ENCODE measurements at places on chromosomes 12 and 14.

DNA sequence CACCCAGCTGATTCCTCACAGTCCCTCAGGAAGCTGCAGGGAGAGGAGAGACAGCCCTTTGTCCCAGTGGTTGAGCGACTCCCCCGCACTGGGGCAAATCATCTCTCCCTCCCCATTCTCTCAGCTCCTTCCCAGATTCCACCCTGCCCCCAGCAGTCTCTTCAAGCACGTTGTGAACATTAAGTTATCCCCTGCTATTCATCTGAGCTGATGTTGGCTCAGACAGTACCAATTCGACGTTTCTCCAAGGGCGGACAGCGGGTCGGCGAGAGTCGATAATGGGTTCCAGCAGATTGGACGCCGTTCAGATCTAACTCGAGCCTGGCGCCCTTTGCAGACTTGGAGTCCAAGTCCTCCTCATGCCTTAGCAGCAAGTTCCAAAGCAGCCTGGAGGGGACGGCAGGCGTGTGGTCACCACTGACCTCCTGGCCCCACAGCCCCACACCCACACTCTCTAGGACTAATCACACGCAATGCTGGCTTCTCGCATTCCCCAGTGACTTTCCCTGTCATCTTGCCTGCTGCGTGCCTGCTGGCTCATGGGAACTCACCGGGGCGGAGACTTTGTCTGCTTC is 245.9 kb downstream of the CHST11 start:
- H3K36me3 ChIP-seq: no peaks in the 10 kb centered on the region
- H3K4me3 ChIP-seq: no peak overlapping the region
- H3K27ac ChIP-seq: no peak overlapping the region
- H3K4me1 ChIP-seq: no peaks in the 10 kb centered on the region

- H3K4me3 ChIP-seq: no peak overlapping the region
- no peak for ATAC-seq
- H3K27me3 ChIP-seq: no peaks in the 10 kb centered on the region
- no peak overlapping the region for H3K27ac ChIP-seq
Observed at GRCh38 chr12:115223991-115224390, 540.0 kb upstream of the TBX3 start.

DNA sequence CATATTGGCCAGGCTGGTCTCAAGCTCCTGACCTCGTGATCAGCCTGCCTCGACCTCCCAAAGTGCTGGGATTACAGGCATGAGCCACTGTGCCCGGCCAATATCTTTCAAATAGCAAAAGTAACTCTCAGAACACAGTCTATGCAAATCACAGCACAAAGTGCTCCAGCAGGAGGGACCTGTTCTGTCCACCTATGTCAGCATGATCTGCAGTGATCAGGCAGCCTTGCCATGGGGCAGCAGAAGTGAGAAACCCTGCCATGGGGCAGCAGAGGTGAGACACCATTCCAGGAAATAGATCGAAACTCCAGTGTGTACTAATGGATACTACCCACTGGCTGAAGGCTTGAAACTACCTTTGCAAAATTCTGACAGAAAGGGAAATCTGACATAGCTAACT is 78.5 kb upstream of the EIF5 start:
- no peak overlapping the region for H3K4me3 ChIP-seq
- no peaks in the 10 kb centered on the region for H3K36me3 ChIP-seq
- peaks cover 34% of the 10 kb centered on the region for H3K27me3 ChIP-seq
- no peak for ATAC-seq
- no peak overlapping the region for H3K27ac ChIP-seq

DNA sequence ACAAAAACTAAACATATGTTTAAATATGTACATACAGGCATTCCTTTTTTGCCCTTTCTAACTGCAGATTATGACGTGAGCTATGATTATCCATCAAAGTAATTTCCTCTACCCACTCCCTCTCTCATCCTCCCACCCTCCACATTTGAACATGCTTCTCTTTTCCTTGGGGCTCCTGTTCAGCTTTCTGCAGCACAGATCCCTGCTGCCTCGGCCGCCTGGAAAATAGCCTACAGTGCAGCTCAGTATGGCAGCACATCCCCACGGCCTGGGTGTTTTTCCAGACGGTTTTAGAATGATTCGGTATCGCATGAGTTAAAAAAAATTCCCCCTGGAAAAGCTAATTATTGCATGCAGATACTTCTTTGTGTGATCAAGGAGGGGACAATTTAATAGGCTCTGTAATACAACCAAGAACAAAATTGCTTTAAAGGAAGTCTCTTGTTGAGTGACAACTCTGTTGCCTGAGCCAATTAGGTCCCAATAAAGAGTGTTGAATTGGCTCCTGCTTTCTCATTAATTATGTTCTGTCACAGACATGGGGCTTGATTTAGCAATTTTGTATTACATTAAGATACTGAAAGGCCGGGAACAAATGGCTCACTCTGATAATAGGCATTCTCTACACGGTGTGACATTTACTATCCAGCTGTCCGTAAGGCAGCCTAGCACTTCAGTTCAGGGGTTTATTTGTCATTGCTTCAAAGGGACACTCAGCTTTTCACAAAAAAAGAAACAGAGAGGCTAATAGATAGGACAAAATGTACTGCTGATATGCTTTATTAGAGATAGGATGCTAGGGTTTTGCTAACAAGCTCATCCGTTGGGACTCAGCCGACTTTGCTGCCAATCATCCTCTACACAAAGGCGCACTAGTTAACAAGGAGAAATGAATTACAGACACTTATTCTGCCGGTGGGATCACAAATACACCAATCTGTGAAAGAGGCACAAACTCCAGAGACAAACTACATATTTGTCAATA is 285.8 kb upstream of the G2E3 start:
- no peaks in the 10 kb centered on the region for H3K36me3 ChIP-seq
- ATAC-seq: no peak

GRCh38 chr12:100716945-100717732 is 77.4 kb upstream of the ANO4 start:
- H3K4me1 ChIP-seq: no peaks in the 10 kb centered on the region
- peak overlapping the region; percentile 45 for H3K4me3 ChIP-seq
- H3K27ac ChIP-seq: no peak overlapping the region
- H3K36me3 ChIP-seq: no peaks in the 10 kb centered on the region
- peaks cover 67% of the 10 kb centered on the region for H3K27me3 ChIP-seq

DNA sequence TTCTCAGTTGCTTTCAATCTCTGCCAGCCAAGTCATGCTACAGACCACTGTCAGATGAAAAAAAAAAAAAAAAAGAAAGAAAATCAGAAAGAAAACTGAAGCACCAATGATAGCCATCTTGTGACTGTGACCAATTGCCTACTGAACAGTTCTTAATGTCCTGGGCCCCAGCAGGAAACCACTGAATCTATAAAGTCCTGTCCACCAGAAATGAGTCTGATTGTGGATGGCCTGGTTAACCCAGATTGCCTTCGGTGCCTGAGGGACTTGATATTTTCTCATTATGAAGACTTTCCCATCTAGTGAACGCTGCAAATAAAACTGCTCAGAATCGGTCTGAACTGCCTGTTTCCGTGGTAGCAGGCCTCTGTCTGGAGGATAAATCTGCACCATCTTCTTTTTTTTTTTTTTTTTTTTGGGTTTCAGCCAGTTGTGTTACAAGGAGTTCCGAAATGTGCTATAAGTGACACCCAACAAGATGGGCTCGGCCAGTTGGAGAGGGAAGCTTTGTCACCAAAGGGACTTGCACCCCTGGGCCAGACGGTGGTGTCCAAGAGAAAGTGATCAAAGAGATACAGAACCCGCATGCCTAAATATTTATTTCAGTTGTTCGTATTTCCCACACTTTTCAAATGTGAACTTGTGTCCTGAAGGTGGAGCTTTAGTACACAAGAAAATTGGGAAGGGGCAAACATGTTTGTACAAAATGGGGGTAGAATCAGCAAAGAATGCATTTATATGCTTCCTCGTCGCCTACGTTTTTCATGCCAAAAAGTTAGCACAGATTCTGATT is 3.0 kb upstream of the PLXNC1 start:
- no peak for ATAC-seq
- no peak overlapping the region for H3K27ac ChIP-seq
- H3K27me3 ChIP-seq: peaks cover 46% of the 10 kb centered on the region

DNA sequence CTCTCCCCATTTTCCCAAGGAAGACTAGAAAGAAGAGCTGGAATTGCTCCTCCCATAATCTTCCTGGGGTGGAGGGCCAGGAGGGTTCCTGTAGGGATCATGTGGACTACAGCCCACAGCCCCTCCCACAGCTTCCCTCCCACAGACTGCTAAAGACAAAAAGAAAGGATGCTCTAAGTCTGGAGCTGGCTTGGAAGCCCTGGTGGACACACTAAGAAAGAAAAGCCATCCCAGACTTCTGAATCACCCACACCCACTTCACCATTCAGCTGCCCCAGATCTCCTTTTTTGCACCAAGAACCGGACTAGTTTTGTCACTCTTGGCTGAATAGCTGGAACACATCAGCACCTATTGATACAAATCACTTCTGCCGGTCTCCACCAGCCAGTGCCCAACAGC is 56.8 kb upstream of the PLXNC1 start:
- no peaks in the 10 kb centered on the region for H3K4me1 ChIP-seq
- ATAC-seq: no peak
- H3K36me3 ChIP-seq: no peaks in the 10 kb centered on the region
- H3K4me3 ChIP-seq: no peak overlapping the region

GRCh38 chr12:12676605-12677004 is 19.4 kb downstream of the GPR19 start:
- no peak overlapping the region for H3K27ac ChIP-seq
- ATAC-seq: no peak
- no peak overlapping the region for H3K4me3 ChIP-seq
- no peaks in the 10 kb centered on the region for H3K36me3 ChIP-seq
- H3K27me3 ChIP-seq: no peaks in the 10 kb centered on the region

GRCh38 chr14:102057480-102058114 is 29.2 kb downstream of the HSP90AA1 start:
- no peak overlapping the region for H3K27ac ChIP-seq
- no peak for ATAC-seq
- no peaks in the 10 kb centered on the region for H3K4me1 ChIP-seq

DNA sequence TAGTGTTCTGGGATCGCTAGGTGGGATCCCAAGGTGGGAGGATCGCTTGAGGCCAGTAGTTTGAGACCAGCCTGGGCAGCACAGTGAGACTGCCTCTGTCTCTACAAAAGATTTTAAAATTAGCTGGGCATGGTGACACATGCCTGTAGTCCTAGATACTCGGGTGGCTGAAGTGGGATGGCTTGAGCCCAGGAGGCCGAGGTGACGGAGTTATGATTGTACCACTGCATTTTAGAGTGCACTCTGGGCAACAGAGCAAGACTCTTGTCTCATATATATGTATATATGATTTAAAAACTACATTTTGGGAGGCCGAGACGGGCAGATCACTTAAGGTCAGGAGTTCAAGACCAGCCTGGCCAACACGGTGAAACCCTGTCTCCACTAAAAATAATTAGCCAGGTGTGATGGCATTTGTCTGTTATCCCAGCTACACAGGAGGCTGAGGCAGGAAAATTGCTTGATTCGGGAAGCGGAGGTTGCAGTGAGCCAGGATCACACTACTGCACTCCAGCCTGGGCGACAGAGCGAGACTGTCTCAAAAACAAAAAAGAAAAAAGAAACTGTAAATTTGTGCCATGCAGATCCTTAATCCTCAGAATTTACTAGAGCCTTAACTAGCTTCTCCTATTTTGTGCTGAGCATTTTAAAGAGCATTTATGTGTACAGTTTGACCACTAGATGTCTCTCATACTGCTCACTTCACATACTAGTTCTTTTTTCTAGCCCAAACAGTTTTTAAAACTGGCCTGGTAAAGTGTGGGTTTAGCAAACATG is 114.8 kb downstream of the MON2 start:
- H3K4me3 ChIP-seq: no peak overlapping the region
- peak; percentile 62 for ATAC-seq
- H3K4me1 ChIP-seq: no peaks in the 10 kb centered on the region
- peaks cover 26% of the 10 kb centered on the region for H3K36me3 ChIP-seq

GRCh38 chr12:3332188-3332587 is 158.8 kb upstream of the PRMT8 start:
- H3K4me1 ChIP-seq: no peaks in the 10 kb centered on the region
- H3K4me3 ChIP-seq: no peak overlapping the region

DNA sequence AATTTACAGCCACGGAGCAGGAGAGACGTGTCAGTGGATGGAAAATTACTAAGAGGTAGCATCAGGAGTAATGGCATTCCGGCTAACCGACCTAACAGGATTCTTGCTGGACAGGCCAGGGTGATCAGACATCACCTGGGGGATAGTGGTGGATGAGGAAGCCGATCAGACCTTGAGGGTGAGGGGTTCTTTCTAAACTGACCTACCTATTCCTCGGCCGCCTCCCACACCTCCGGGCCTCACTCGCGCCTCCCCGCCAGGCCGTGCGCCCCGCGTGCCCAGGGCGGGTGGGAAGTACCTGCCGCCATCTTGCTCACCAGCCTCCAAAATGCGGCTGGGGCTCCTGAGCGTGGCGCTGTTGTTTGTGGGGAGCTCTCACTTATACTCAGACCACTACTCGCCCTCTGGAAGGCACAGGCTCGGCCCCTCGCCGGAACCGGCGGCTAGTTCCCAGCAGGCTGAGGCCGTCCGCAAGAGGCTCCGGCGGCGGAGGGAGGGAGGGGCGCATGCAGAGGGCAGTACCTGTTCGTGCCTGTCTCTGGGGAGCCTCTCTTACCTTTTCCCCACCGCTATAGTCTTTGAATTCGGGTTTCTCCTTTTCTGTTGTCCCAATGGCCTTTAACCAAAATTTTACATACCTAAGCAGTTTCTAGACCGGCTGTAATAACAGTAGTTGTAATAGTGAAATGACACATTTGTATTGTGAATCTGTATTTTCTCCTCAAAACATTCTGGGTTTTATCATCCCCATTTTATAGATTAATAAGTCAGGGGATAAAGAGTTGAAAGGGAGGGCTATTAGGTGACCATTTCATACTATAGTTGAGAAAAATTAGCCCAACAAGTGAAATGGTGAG is at the start of gene TMPRSS12:
TMPRSS12 (plus strand) TSS at position 290 of the 857 bp plus-strand sequence; CDS start at position 329, 39 bp downstream.
- H3K4me3 ChIP-seq: no peak within 1 kb of the TSS
- no peak for ATAC-seq
- no peak within 1 kb of the TSS for H3K27ac ChIP-seq
- H3K36me3 ChIP-seq: no peaks in the 10 kb centered on the region
- H3K27me3 ChIP-seq: peaks cover 8% of the 10 kb centered on the region

DNA sequence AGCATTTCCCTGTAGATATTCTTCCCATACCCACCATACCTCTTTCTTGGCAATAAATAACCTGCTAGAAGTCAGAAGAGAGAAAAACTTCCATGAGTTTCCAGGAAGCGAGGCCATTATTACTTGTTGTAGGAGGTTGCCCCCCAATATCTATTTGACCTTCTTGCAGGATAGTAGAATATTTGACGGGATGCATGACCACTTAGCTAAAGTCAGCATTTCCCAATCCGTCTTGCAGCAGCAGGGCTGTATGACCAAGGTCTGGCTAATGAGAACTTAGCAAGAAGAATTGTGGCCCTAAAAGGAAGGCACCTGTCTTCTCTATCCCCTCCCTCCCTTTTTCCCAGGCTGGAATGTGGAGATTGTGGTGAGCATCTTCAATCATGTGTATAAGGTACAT is 51.5 kb downstream of the NINJ2 start:
- no peaks in the 10 kb centered on the region for H3K36me3 ChIP-seq
- H3K4me3 ChIP-seq: no peak overlapping the region
- no peak for ATAC-seq
- H3K4me1 ChIP-seq: no peaks in the 10 kb centered on the region

GRCh38 chr12:105256011-105256410 is 20.0 kb upstream of the APPL2 start:
- H3K36me3 ChIP-seq: no peaks in the 10 kb centered on the region
- ATAC-seq: no peak
- no peaks in the 10 kb centered on the region for H3K4me1 ChIP-seq
- H3K4me3 ChIP-seq: no peak overlapping the region

All from gastroesophageal sphincter (tissue), 4 donors.